ENCODE measurements at places on chromosomes 16 and 17. TPM values are rescaled to one million over a fixed set of nuclear protein-coding genes. Genes with fewer than 3 reads are reported as not detected.

Gene C16orf87
- 19.7 TPM for total RNA-seq

DNA sequence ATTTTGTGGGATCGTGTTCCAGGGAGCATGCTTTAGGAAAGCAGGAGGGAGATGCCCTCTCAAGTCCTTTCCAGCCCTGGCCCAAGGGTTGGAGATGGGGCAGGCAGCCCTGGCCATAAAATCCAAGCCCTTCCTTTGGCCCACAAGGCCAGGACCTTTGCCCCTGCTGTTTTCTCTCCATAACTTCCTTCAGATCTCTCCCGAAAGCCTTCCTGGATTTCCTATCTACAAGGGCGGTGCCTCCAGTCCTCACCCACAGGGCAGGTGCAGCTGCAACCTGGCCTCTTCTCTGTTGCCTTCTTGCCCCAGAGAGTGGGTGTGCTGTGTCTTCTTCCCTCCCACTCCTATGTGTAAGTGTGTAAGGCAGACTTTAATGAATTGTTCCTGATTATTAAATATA lies 8.5 kb upstream of the PDP2 start:
- no peak for DNase-seq

- DNase-seq: no peak
These were observed 1.7 kb downstream of the CYTH1 start for GRCh38 chr17:78780335-78780734.

GRCh38 chr16:68487203-68487514 lies 38.9 kb upstream of the SMPD3 start:
- DNase-seq: no peak

DNA sequence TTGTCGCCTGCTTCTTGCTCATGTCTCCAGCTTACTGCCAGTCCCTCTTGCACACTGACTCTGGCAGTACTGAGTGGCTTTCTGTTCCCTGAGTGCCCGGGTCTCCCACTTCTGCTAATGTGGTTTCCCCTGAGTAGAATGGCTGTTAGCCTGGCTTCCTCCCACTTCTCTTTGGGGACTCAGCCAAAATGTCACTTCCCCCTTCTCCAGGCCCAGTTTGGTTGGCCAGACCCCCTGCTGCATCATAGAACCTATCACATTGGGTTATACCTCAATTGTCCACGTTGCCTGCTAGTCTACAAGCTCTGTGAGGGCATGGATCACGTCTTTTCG lies 304.4 kb downstream of the HS3ST3B1 start:
- DNase-seq: no peak

All from M059J (cell line).